Stimulated activated CD4-positive, alpha-beta T cell treated with anti-CD3 and anti-CD28 coated beads, Interleukin-1b, Interleukin-23, amount 100 ng/mL, for 1 hour (primary cell): ENCODE measurements at places on chromosomes 5 and 9.

- no peak for DNase-seq
Measured at GRCh38 chr9:79662537-79662956, 90.8 kb downstream of the TLE4 start.

DNA sequence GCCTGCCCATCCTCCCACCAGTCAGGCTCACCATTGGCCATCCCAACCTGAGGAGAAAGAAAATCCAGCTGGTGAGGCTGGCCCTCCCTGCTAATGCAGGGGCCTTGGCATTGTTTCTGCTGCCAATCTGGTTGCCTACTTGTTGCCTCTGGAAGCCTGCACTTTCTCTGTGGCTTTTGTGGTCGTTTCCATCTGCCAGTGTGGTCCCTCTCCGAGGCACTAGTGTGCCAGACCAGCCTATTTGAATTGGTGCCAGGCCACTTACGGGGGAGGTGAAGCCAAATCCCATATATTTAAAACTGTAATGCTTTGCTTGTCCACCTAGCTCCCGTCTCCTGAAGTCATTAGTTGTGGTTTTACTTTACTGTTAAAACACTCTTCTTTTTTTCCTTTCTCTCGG, 213.4 kb upstream of the ADAMTSL1 start:
- no peak for DNase-seq

DNA sequence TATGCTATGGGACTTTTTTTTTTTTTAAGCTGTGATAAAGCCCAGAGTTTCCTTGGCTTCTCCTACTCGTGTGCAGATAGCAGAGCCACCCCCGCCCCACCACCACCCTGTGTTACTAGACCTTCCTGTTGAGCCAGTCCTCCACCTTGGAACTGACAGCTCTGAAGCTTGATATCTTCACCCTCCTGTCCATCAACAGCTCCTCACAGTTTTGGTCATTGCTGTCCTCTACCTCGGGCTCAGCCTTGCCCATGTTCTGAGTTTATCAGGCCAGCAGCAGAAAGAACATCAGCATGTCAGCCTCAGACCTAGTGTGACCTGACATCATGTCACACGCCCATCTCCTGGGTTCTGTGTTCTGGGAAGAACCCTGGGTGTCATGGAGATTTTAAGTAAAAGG, 167.1 kb upstream of the RAI14 start:
- no peak for DNase-seq

GRCh38 chr9:37025823-37026112, 8.3 kb downstream of the PAX5 start:
- no peak for DNase-seq

GRCh38 chr5:499233-500209, 24.7 kb downstream of the SLC9A3 start:
- DNase-seq, result no peak
